ENCODE measurements at places on chromosomes 1 and 21. TPM values are rescaled to one million over a fixed set of nuclear protein-coding genes. Genes with fewer than 3 reads are reported as not detected.

The TMEM200B gene
- 12.1 TPM for total RNA-seq

The TFB2M gene
- total RNA-seq: 15.5 TPM

The NRAS gene
- 23.4 TPM for total RNA-seq

The NECAP2 gene
- 62.9 TPM for total RNA-seq

The CYP4A22 gene
- 2.2 TPM for total RNA-seq

The PLA2G5 gene
- 0.88 TPM for total RNA-seq

The FMO5 gene
- total RNA-seq: 32.6 TPM

The NCF2 gene
- total RNA-seq: 13.0 TPM

The PODN gene
- total RNA-seq: 246 TPM

The TRIM45 gene
- total RNA-seq: 1.1 TPM

The KRTAP7-1 gene
- not detected for total RNA-seq

The HCRTR1 gene
- not detected for total RNA-seq

The FCRL1 gene
- total RNA-seq: 0.32 TPM

The TEKT2 gene
- 1.2 TPM for total RNA-seq

The HOOK1 gene
- total RNA-seq: 0.16 TPM

The CYP4A11 gene
- 4.6 TPM for total RNA-seq

The EPS8L3 gene
- not detected for total RNA-seq

The TXNDC12 gene
- total RNA-seq: 37.6 TPM

The WNT9A gene
- 2.5 TPM for total RNA-seq

The S100A8 gene
- total RNA-seq: 13.1 TPM

The ABCD3 gene
- 60.3 TPM for total RNA-seq

The OR2M3 gene
- total RNA-seq: 0.29 TPM

The PPM1J gene
- 5.3 TPM for total RNA-seq

The IL22RA1 gene
- not detected for total RNA-seq

The RGSL1 gene
- not detected for total RNA-seq

The CLEC20A gene
- not detected for total RNA-seq

The FAM151A gene
- 0.33 TPM for total RNA-seq

Data from breast epithelium (tissue), 4 donors.